Activated T-cell treated with anti-CD3 and anti-CD28 coated beads for 24 hours (primary cell): ENCODE measurements at places on chromosomes 6 and 20.

- DNase-seq, result no peak
Measured at GRCh38 chr20:47672886-47673670, 112.2 kb downstream of the SULF2 start.

GRCh38 chr6:121399966-121400365 lies 35.5 kb upstream of the GJA1 start:
- no peak for DNase-seq

GRCh38 chr6:72283571-72283970 lies 338.3 kb upstream of the KCNQ5 start:
- no peak for DNase-seq

DNA sequence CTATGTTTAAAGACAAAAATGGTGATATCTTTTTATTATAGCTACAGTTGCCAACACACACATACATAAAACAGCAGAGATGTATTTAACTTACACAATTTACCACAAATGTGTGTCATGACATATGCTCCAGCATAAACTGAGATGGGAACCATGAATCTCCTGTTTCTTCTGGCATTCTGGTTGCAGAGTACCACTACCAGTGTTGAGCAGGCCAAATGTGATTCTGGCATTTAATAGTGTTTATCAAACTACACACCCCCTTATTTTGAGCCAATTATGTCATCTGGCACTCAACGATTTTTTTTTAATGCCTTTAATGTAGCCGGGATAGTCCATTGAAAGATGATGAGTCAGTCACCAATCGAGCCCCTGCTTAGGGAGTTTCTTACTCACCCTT lies 59.0 kb upstream of the TPD52L1 start:
- DNase-seq, result no peak

- DNase-seq, result no peak
Measured at GRCh38 chr6:12165722-12166280, 124.4 kb upstream of the EDN1 start.

DNA sequence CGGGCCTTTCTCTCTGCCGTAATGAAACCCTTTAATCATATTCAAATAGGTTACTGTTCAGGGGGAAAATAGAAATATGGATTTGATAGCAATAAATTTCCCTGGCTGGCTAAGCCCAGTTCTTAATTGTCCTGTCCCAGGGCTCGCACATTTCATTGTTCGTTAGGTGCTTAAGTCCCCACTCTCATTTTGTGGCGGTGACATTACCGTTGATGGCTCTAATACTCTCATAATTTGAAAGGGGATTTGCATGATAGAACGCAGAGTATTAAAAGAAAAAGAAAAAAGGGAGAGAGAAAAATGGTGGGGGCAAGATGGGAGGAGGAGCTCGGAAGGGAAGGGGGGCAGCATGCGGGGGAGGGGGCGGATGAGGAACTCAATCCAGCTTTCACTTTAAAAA lies 79.1 kb upstream of the FOXP4 start:
- DNase-seq, result no peak

DNA sequence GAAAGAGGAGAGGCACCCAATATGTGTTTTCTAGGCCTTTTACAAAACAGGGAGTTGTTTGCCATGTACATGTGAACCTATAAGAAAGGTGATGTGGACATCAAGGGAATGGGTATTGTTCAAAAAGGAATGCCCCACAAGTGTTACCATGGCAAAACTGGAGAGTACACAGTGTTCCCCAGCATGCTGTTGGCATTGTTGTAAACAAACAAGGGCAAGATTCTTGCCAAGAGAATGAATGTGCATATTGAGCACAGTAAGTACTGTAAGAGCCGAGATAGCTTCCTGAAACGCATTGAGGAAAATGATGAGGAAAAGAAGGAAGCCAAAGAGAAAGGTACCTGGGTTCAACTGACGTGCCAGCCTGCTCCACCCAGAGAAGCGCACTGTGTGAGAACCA lies 13.1 kb downstream of the QRSL1 start:
- no peak for DNase-seq

GRCh38 chr20:16451001-16451400 lies 122.2 kb downstream of the KIF16B start:
- DNase-seq, result no peak

GRCh38 chr6:81758221-81758620 lies 5.7 kb upstream of the TENT5A start:
- DNase-seq, result no peak
